ENCODE measurements at places on chromosomes 2 and 18.

DNA sequence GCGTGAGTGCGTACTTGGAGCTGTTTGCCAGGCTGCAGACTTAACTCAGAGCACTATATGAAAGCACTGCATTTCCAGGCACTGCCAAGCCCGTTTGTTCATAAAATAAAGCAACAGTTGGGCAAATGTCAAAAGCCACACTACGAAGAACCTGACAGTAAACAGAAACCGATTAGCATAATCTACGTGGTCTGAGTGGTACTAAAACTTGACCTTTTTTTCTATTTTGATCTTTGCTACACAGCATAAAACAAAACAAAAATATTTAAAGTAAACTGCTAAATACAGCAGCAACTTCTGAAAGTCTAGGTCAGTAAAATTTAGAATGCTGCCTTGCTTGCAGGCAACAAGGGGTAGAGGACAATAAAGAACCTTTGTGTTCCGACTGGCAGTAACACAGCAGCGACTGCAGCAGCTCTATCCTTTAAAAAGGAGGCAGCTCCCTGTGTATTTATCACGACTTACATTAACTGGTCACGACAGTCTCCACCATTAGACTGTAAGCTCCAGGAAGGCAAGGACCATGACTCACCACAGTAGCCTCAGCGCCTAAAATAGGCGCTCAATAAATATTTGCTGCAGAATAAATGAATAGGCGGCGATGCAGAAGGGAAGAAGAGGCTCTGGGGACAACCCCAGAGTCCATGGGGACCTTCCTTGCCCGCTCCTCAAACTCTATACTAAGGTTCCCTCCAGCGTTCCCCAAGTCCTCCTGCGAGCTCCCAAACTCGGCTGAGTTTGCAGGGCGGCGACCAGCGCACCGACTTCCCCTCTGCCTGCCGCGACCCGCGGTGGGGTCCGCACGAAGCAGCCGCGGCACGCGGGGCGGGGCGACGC, 902 bp downstream of the SS18 start:
- peak; percentile 48 for DNase-seq

DNA sequence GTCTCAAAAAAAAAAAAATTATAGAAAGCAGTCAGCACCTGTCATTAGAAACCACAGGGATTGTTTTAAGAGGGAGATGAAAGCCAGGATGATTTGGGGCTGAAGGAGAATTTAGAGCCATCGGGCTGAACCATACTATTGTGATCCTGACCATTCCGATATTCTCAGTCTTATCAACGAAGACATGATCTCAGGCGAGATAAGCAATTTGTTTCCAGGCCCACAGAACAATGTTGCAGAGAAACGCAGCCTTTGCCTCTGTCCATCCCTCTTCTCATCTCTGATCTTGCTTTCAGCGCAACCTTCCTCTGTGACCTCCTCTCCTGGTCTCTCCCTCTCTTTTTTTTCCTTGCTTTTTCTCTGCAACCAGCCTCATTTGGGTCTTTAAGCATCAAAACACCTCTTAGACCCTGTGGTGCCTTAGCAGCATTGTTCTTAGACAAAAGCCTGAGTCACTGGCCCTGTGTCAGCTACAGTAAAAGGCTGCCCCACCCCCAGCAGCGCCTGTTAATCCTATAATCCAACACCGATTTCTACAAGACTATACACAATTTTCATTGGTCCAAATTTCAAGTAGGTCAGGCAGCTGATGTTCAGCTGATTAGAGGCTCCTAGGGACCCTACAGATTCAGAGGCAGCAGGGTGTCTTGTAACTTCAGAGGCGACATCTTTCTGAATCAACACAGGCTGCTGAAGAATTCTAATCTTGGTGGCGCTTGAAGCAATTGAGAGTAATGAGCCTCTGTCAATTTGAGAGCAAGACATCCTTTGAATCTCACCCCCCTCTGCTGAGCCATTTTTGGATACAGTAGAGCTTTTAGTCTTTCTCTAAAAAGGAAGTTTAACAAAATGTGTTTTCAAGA, 206.0 kb downstream of the NCK2 start:
- DNase-seq: peak; percentile 8

GRCh38 chr2:160156100-160156499, 44.0 kb downstream of the ITGB6 start:
- peak; percentile 55 for DNase-seq

DNA sequence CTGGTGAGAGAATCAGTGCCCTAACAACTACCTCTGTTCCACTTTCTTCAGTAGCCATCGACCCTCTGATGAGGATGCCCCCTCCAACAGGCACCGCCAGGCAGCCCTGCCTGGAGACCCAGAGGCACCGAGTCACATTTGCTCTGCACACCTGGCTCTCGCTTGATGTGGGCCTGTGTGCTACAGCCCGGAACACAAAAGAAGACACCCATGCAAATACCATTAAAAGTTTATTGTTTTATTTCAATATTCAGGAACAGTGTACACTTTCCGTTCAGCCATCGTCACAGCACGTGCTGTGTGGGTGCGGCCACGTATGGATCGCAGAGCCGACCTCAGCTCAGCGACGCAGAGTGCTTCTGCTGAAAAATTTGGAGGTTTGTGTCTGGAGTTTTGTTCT, 154.0 kb downstream of the MBP start:
- DNase-seq: no peak

DNA sequence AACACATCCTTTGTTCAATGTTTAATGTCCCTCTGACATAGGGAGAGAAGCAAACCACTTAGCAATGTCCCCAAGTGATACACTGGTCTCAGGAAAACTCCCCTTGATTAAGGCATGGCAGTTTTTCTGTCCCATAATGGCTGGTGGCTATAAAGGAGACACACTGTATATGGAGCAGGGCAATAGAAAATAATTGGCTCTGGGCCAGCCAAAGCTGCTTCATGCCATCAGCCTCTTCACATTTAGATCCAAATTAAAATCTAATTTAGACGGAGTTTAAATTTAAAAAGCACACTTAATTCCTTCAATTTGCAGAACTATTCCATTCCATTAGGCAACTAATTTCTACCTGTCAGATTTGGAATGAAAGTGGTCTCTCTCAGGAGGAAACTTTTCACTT, 638.1 kb downstream of the DSC3 start:
- no peak for DNase-seq

DNA sequence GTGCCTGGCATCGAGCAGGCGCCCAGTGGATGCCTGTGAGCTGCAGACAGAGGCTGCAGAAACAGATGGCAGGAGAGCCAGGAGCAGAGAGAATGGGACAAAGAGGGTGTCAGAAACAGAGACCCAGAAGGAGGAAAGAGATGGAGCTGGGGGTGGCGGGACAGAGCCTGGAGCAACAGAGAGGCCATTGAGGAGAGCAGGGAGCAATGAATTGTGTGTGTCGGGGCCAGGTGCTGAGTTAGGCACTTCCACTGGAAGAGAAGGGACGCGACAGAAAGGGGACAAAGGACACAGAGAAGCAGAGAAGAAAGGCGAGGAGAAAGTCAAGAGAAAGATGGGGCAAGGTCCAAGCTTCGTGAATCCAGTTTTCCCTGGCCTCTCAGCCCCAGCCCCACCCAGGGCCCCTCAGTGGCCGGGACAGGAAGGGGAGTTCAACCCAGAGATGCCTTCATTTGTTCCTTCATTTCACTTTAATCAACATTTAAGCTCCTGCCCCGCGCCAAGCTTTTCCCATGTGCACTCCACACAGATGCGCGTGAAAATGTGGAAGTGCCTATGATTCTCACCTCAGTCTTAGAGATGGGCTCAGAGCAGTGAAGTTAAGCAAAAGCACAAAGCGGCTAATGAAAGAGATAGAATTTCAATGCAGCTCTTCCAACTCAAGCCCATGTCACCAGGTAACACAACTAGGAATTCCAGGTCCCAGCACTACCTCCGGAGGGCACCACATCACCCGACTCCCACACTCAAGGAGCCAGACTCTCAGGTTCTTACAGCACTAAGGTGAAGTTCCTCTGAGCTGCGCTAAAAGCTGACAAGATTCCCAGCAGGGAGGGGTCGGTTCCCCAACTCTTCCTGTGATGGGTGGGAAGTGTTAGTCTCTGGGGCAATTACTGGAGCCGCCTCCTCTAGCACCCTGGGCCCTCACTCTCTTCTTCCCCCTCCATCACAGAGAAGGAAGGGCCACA, 55.1 kb downstream of the TNS1 start:
- no peak for DNase-seq

- peak; percentile 15 for DNase-seq
These were observed 6.4 kb upstream of the NPAS2 start for GRCh38 chr2:100813527-100813926.

GRCh38 chr2:165868211-165868610, 74.2 kb upstream of the GALNT3 start:
- DNase-seq: no peak

- peak; percentile 60 for DNase-seq
These were observed 50.8 kb downstream of the WIPF1 start for GRCh38 chr2:174546519-174547506.

DNA sequence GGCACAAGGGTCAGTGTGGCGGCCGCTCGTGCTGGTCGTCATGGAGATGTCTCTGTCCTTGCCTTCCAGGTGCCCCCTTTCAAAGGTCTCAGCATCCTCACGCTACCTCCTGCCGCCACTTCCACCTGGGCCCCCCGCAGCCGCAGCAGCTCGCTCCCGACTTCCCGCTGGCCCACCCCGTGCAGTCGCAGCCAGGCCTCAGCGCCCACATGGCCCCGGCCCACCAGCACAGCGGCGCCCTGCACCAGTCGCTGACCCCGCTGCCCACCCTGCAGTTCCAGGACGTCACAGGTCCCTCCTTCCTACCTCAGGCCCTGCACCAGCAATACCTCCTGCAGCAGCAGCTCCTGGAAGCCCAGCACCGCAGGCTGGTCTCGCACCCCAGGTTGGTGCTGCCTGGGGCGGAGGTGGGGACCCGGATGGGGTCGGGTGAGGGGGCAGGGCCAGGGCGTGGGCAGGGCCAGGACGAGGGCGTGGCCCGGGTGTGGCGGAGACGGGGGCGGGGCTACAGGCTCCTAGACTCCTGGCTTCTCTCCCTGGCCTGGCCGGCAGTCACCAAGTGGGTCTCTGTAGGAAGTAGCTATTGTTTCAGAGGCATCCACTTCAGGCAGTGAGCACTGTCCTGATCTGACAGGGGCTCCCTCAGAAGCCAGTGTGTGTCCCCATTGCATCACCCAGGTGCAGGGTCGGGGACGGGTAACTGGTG, 223.7 kb downstream of the LOXHD1 start:
- no peak for DNase-seq

DNA sequence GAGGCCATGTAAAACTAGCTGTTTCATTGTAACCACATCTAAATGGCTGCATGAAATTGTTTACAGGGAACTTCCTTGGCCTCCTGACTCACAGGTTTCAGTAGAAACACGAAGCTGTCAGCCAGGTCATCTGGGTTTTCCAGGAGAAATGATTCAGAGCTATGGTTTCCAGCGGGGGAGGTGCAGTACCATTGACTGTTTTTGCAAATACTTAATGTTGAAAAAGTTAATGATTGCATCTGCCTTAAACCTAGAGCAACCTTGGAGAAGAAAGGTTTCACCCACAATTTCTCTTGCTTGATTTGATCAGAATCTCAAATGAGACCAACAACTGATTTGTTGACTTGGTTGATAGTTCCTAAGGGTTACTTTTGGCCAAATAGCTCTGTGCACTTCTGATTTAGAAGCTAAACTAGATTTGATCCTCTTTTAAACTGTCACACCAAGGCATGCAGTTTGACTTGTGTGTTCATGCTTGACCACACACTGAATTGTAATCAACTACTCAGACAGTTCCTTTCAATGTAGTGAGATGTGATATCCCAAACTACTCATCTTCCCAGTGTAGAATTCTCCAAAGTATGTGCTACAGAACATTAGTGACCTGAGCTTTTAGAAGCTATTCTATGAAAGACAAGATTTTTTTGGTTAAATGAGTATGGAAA, 193.5 kb upstream of the CHST9 start:
- DNase-seq: peak; percentile 93

DNA sequence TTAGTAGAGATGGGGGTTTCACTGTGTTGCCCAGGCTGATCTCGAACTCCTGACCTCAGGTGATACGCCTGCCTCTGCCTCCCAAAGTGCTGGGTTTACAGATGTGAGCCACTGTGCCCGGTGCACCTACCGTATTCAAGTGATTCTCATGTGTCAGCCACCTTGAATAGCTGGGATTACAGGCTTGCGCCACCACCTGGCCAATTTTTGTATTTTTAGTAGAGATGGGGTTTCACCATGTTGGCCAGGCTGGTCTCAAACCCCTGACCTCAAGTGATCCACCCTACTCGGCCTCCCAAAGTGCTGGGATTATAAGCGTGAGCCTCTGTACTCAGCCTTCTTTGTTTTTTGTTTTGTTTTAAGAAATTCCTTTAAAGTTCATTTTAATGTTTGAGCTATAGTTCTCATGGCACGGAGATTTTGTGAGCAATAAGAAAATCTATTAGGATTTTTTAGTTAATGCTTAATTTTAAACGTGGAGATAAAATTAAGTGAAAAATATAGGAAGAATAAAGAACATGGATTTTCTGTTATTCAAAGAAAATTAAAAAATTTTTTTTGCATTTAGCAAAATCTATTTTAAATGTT, 242.6 kb downstream of the PHLPP1 start:
- DNase-seq: peak; percentile 48

DNA sequence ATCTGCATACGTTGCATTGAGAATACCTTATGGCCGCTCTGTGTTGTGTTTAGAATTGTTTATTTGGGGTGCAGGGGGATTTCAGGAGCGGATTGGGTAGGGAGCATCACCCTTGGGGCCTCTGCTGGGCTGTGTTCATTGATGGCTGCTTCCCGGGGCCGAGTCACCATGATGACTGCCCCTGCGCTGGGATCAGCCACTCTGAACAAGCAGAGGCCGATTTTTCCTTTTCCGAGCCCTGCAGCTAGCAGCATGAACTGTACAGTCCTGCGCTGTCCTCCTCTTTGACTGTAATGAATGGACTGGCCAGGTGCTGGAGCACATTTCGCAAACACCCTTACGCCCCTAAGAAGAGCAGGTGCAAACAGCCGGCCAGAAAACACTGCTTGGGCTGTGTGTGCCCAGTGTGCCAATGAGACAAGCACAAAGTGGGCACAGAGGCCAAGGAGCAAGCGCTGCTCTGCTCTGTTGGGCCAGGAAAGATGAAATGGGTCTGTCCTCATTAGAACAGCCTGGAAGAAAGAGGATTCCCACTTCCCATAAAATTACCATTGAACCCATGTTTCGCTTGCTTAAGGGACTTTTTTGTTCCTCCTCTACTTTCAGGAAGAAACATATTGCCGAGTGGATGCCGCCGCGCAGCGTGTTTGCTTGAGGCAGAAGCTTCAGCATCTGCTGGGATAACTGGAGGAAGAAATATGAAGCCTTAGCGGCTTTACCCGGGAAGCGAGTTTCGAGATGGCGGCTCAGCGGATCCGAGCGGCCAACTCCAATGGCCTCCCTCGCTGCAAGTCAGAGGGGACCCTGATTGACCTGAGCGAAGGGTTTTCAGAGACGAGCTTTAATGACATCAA, 82.7 kb downstream of the SH3BP4 start:
- DNase-seq: no peak

- peak; percentile 30 for DNase-seq
These were observed 5.5 kb downstream of the ZNF512 start for GRCh38 chr2:27588308-27588707.

DNA sequence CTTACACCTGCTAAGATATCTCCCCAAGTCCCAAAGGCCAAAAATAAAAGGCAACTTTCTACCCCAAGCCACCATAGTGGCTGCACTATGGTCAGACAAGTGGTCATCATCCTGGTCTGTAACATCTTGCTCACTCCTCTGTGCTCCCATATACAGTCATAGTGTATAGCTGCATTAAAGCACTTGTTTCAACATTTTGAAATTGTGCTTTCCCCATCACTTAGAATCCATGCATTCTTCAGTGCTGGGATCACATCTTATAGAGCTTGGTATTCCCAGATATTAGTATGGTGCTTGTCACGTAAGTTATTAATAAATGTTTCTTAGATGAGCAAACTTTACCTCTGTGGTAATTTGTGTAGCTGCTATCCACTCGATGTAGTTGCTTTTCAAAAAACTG, 40.4 kb upstream of the CDC42EP3 start:
- DNase-seq: no peak

All from M059J (cell line).